ENCODE measurements at places on chromosomes 11 and 22.

DNA sequence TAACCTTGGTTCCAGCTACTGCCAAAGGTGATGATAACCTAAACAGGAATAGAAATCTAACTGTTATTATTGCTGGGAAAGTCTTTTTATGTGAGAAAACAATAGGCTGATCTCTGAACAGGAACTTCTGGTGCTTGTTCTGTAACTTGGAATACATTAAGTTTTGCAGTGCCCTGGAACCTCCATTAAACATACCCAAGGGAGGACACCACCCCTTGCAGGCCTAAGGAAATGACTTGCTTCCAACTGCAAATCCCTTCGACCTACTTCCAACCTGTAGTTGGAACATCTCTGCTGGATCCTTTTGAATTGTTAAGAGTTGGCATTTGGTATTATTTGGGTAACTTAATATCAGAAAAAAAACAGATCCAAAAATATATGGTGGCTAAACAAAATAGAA is 188.4 kb upstream of the API5 start:
- no peak for DNase-seq

GRCh38 chr11:93614173-93614722 is 47.2 kb upstream of the CEP295 start:
- no peak for DNase-seq

DNA sequence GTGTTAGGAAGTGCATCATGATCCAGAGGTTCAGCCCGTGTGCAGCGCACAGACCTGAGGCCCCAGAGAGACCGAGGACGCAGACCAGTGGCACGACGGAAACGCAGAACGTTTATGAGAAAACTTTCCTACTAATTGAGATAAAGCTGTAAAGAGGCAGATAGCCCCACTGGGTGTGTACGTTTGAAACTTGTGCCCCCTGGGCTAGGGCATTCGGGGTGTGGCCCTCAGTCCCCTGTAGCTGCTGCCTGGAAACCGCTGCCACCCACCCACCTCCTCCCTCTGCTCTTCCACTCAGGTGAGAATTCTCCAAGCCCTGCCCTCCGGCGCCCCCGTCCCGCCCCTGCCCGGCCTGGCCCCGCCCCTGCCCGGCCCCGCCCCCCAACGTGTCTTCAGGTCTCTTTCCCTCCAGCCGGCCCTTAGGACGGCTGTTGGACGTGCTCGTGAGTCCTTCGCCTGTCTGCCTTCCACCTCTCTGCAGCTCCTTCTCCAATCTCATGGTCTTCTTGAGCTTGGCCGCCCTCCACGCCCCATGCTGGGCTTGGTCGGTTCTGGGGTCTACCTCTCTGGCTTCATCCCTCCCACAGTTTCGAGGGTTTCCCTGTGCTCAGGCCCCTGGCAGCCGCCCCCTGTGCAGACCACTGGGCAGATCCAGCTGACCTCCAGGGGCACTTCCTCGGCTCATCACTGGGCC is 12.1 kb downstream of the MAPK8IP2 start:
- DNase-seq: no peak

- DNase-seq: no peak
These were observed at the start of gene RAPSN for GRCh38 chr11:47448566-47449427. Gene RAPSN (minus strand): TSS chr11:47449136. CDS start chr11:47448964, 172 bp downstream.

DNA sequence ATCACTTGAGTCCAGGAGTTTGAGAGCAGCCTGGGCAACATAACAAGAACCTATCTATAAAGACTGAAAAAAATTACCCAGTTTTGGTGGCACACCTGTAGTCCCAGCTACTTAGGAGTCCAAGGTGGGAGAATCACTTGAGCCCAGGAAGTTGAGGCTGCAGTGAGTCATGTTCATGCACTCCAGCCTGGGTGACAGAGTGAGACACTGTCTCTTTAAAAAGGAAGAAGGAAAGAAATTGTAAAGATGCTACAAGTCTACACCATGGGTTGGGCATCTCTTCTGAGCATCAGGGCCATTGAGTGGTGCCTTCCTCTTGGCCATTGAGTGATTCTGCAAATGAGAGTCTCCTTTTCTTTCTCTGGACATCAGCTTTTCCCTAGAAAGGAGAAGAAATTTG is 15.7 kb upstream of the MTMR3 start:
- no peak for DNase-seq

DNA sequence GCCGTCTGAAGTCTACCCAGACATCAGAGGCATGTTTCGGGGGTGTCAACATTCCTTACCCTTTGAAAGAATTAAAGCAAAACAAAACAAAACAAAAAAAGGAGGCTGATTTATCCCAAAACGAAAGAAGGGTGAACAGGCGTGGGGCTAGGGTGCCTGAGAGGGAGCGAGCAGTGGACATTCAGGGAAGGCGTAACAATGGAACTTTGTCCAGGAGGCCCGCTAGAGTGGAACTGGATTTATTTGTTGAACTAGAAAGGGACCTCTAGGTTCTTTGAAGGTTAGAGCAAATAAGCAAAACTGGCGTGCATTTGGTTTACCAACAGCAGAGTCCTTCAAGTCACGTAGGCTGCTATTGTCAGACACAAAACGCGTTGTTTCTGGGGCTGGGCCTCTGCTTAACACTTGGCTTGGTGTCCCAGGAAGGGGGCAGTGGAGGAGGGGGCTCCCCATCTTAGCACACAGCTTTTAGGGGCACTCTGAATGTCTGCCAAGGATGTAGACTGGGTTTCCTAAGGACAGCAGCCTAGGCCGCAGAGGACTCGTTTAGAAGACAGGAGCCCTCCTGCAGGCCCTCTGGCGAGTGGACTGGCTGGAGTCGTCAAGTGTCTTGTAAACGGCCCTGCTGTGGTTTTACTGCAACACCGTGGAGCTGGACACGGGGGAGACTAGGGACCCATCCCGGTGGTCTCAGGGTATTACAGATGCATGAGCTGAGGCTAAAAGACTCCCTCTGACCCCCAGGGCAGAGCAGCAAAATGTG is 203.7 kb upstream of the SORL1-AS1 start:
- no peak for DNase-seq

DNA sequence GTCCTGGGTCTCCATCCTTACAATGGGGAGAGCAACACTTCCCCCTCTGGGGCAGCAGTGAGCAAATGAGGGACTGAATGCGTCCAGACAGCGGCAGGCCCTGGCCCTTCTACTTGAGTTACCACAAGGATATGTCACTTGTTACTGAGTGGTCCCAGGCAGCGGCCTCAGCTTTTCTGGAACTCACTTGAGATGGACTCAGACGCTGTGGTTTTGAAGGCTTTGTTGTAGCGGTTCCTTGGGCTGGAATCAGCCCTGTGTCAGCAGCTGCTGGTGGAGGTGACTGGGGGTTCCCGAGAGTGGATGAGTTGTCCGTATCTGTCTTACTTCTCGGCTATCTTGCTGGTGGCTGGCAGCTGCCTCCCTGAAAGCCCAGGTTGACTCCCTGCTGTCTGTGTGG is 77.0 kb downstream of the MICAL2 start:
- DNase-seq: peak; percentile 5

DNA sequence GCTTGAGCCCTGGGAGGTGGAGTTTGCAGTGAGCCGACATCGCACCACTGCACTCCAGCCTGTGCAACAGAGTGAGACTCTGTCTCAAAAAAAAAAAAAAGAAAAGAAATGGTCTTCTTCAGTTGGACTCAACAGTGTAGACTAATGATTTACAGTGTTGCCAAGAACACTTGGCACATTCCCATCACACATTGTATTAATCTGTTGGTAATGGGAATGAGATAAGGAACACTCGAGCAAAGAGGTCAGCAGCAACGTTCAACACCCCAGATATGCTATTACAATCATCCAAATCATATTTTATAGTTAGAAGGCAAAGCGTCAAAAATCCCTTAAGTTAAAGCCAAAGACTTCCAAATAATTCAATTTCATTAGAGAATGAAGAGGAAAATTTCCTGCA is 14.5 kb downstream of the CDON start:
- no peak for DNase-seq

DNA sequence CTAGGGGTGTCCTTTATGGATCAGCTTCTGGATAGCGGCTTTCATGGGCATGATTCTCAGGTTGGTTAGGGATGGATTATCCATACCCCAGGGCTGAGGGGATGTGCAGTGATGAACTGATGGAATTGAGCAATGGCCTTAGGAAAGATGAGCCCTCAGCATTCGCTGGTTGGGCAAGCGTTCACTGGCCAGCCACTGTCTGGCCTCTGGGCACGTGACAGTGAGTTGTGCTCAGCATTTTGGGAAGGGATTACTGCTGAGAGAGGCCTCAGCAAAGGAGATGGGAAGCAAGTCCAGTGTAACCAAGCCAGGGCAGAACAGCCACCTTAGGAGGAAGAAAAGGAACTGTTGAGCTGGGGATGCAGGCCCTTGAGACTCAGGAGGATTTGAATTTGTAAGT is 17.4 kb downstream of the UBASH3B start:
- no peak for DNase-seq

GRCh38 chr11:82857145-82857544 is 43.1 kb downstream of the PRCP start:
- no peak for DNase-seq

DNA sequence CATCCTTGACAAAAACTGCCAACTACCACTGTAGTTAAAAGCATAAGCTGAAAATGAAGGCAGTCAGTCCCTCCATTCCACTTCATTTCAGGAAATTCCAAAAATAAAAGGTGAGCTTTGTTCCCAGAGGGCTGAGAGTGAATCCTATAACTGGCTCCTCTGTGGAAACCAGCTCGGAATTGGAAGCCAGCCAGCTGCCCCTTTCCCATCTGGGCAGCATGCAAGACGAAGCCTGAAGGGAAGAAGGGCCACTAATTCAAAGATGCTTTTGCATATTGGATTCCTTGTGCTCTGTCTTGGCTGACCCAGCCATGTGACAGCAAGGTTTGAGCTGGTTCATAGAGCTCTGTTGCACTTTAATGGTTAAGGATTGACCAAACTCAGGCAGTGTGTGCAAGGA is 83.4 kb downstream of the ALX4 start:
- no peak for DNase-seq

GRCh38 chr11:5955586-5955985 is 12.7 kb downstream of the OR56A5 start:
- no peak for DNase-seq

- no peak for DNase-seq
These were observed 161.2 kb upstream of the NAV2 start for GRCh38 chr11:19551457-19551856.

- DNase-seq: no peak
These were observed 4.7 kb upstream of the POLD4 start for GRCh38 chr11:67357831-67358670.

DNA sequence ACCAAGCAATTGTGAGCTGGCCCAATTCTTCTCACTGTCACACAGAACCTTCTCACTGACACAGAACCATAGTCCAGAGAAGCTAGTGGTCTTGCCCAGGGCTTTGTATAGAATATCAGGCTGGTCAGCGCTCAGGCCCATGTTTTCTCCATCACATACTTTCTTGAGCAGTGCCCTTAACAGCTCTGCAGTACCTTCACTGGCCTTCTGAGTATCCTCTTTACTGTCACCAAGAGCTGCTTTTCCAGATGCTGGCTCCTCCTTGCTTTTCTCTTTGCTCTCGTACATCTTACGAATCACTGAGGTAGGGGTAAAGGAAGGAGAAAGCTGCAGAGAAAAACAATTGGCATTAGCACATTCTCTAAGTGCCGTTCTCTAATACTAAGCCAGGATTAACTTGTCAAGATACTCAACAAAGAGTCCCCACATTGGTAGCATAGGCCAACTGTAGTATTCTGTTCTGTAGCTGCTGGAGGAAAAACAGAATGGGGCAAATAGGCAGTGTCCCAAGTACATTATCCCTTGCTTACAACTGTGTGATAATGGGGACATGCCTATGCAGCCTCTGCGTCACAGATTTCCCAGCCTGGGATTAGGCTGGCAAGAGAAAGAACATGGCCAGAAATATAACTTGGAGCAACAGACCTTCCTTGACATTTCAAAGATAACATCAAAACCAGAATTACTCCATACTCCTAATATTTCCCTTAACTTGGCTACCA is 43.5 kb downstream of the DRG1 start:
- DNase-seq: no peak
